H4 (cell line): ENCODE measurements at places on chromosomes 5 and 9. TPM values are rescaled to one million over a fixed set of nuclear protein-coding genes. Genes with fewer than 3 reads are reported as not detected.
A peak's percentile ranks its signal among the peaks of the same experiment; 100 is the strongest.

The TAF11L12 gene
- total RNA-seq, result not detected in 2 replicates

The DNAH5 gene
- 1.5 TPM in 2 replicates for total RNA-seq

DNA sequence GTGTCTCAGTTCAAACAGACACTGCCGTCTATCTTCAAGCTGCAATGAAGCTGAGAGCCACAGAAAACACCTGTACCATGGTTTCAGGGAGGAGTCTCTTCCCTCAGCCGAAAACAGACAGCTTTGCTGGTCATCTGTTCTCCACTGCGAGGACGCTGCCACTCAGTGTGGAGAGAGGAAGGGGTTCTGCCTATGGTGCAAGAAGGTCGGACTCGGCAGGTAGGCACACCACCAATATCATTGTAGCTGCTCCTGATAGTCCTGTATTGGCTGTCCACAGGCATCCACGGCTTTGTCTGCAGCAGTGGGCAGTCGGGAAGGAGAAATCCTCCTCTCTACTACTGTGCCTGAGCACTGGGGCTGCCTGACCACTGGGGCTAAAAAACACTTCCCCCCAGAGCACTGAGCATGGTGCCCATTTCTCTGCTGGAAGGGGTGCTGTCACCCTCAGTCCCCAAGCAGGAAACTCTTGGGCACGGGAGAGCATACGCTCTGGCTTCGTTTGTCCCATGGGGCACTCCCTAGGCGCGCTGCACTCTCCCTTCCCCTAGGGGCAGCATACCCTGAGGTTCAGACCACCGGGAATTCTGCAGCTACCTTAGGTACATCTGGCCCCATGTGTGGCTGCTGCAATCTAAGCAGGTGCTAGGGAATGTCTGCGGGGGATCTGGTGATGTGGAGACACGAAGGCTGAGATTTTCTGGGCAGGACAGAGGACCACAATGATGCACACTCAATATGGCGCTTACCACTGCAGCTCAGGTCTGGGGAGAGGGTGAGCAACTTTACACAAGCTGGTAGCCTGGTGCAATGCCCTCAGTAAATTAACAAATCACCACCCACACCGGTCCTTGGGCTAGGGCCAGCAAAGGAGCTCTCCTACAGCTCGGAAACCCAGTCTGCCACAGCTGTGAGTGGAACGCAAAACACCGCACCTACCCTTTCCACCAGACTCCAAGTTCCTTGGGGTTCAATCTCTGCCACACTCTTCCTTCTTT is 880.9 kb upstream of the SEMA6A start:
- DNase-seq, result peak; percentile 48

DNA sequence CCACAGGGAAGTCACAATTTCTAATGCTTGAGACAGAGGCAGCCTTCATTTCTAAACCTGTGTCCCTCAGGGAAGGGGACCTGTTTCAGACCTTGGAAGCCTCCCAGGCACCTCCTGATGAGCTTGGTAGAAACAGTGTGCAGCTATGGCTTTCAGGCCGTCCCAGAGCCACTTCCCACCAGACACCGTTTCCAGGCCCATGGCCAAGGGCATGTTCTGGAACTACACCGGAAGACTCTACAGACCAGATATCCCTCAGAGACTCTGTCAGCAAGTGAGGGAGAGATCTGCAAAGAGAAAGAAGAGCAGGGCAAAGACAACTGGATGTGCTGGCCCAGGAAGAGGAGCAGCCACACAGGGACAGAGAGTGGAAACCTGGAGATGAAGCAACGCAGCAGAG is 82.2 kb upstream of the HSPA9 start:
- DNase-seq, result no peak

DNA sequence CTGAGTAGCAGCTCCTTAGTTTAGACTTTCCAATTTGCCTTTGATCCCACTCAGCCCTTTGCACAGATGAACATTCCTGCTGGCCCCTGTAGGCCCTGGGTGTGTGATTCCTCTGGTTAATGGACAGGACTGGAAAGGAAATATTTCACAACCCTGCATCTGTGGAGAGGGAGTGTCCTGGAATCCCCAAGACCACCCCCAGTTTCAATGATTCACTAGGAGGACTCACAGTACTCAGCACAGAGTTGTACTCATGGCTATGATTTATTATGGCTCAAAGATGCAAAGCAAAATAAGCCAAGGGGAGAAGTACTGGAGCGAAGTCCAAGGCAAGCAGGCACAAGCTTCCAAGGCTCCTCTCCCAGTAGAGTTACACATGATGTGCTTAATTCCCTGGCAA is 42.4 kb upstream of the TJP2 start:
- DNase-seq, result no peak

DNA sequence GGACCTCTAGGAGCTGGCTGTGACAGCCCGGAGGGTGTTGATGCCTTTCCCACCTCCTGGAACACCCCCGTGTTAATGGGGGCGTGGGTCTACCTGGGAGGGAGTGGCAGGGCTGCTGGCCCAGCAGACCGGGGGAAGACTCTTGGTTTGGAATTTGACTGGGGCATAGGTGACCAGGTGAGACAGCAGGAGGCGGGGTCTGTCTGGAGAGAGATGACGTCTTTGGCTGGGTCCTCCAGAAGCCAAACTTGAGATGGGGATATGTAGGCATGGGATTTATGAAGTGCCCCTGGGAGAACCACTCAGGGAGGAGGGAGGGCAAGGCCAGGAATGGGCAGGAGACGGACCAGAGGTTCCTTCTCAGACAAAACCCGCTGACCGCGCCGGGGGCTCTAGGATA is 42.6 kb downstream of the NEK6 start:
- DNase-seq, result no peak
